ENCODE measurements at places on chromosomes 2 and 18.

DNA sequence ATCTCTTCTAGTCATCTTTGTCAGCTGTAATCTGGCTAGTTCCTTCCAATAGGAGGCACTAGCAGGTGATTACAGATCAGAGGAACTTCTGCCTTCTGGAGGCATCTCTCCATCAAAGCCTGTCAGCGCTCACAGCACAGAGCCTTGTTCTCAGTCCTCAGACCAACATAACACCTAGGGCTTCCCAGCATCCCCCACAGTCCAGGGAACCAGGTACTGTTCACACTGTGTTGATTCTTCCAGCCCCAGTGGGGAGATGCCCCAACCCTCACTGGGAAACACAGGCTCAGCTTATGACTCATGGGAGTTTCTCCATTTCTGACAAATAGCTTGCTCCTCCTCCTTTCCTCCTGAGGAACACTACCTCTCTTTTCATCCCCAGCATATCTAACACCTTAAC, 601.7 kb downstream of the CBLN2 start:
- no peak for DNase-seq

- DNase-seq = no peak
Observed at GRCh38 chr2:212409560-212409959, 129.0 kb downstream of the ERBB4 start.

GRCh38 chr18:49819823-49820671, 6.7 kb upstream of the ACAA2 start:
- DNase-seq = no peak

DNA sequence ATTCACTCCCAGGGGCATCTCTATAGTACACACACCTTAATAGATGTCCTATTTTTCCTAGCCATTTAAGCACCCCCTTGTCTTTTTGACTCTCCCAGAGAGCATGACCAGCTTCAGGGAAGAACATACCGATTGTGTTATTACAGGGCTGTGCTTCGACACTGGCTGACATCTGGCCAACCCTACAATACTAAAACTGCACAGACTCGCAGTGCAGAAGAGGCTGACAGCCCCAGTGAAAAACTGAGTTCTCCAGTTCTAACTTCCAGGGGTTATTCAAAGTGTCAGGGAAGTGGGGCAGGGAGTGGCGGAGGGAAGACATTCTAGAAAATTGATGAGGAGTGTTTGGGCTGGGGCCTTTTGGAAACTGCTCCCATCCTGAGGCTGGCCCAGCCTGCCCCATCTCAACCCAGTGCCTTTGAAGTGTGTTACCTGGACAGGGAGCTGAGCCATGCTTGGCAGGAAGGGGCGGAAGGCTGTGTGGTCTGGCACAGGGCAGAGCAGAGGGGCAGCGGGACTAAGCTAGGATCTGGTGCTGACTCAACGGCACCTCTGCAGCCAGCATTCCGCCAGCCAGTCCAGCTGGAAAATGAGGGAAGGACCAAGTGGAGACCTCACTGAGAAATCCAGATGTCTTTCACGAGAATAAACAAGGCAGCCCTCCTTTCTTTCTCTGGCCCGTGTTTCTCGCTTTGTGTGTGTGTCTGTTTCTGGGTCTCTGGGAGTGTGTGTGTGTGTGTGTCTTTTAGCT, 15.4 kb upstream of the IGFBP5 start:
- DNase-seq = no peak

DNA sequence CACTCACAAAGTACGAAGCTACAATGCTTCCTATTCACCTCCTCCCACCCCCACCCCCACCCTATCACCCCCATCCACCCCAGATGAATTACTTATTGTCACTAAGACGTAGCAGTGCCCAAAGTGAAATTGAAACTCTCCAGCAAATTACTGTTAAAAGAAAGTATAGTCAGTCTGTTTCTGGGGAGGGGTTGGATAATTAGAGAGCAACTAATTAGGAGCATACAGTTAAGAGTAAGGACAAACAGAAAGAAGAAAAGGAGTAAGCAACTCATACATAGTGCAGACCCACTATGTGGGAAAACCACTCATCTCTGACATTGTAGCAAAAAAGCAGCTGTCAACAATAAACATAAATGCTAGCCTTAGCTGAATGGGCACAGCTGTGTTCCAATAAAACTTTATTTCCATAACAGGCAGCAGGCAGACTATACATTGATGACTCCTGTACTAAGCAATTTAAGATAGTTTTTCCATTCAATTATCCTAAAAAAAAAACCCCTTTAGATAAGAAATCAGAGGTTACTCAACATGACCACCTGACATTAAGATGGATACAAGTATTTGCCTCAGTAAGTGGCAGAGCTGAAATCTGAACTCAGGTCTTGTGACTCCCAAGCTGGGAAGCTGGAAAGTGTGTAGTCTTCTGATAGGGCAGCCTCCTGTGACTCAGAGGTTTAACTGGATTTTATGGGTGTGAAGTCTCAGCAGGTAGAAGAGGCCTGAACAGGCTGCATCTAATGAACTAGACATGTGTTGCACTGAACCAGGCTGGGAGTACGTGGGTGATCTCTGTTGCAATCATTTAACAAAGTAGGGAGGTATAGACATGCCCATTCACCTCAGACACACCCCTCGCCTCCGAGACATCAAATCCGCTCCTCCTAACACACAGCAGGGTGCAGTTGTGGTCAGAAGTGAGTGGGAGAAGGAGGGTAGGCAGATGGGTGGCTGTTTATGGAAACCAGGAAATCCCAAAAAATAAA, 171.8 kb upstream of the KLF7 start:
- DNase-seq = no peak

DNA sequence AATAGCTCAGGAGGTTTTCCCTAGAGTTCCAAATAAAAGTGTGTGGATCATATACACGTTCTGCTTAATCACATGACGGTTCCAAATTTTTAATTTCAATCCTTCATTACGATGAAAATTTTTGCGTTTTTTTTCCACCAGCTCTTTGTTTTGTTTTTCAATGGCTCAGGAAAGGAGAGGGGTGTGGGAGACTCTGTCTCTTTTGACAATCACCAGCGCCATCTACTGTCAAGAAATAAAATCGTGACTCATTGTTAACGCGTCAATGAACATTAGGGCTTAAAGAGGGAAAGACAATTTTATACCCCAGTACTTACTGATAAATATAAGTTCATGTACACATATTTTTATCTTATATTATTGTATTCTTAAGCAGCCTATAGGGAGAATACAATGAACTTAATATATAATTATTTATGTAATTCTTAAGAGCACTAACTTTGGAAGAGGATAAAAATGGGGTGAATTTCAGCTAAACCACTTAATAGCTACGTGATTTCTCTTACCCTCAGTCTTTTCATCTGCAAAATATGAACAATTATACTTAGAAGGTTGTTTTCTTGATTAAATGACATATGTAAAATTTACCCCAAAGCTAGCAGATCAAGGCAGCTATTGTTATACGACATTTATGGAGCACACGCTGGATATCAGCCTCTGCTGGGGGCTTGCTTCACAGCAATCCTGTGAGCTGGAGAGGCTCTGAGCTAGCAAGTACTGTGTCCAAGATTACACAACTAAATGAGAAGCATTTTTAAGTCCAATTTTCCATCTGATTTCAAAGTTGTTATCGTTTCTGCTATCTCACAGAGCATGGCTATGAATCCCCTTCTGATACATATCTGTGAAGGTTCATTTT, 47.4 kb upstream of the RMDN2 start:
- DNase-seq = peak; percentile 39

GRCh38 chr2:160269365-160269764, 69.3 kb upstream of the ITGB6 start:
- DNase-seq = no peak

DNA sequence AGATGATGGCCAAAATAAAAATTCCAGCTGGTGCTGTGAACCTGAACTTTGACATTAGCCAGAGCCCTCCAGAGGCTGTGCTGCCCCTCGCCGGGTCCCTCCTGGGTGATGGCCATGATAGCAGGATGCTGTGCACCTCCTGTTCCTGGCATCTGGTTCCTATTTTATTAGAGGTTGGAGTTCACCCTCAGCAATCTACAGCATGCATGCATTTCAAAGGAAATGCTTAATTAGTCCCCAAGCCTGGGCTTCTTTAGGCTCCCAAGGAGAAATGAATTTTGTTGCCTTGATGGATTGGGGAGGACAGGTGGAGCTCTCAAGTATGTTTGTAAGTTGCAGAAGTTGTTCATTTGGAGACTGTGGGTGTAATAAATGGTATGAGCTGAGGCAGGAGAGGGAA, 166.9 kb downstream of the GLI2 start:
- DNase-seq = no peak

- no peak for DNase-seq
Observed at GRCh38 chr2:230541934-230542380, 126.0 kb downstream of the SP100 start.

GRCh38 chr2:227536445-227536844, 62.2 kb upstream of the SCYGR2 start:
- no peak for DNase-seq

DNA sequence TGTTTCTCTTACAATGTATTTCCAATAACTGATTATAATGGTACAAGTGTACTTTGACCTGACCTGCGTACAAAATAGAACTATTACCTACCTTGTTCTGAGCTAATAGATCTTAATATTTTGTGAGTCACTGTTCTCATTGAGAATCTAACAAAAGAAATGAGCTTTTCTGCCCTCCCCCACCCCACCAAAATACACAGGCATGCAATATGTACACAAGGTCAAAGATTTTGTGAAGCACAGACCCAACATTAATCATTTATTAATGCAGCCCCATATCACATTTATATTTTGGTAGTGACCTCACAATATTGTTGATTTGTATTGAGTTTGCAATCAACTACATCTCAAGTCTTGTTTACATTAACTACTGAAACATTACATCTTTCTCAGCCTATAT, 86.5 kb downstream of the CDH20 start:
- no peak for DNase-seq

GRCh38 chr2:128322715-128323554, 4.3 kb upstream of the HS6ST1 start:
- DNase-seq = no peak

DNA sequence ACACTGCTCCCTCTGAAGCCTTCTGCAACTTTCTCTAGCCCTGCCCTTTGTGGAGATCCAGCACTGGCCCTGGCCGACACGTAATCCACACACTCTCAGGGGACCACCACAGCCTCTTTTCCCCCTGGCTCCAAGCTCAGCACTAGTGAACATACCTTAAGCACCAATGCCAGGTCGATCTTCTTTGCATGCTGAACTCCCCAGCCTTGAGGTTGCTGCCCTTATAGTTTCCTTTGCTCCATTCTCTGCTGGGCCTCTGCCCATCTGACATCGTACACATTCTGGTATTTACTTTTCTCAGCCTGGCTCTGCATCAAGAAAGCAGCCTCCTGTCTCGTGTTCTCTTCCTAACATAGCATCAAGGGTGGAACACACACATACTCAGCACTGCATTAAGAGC, 361.5 kb downstream of the LPIN1 start:
- DNase-seq = no peak

DNA sequence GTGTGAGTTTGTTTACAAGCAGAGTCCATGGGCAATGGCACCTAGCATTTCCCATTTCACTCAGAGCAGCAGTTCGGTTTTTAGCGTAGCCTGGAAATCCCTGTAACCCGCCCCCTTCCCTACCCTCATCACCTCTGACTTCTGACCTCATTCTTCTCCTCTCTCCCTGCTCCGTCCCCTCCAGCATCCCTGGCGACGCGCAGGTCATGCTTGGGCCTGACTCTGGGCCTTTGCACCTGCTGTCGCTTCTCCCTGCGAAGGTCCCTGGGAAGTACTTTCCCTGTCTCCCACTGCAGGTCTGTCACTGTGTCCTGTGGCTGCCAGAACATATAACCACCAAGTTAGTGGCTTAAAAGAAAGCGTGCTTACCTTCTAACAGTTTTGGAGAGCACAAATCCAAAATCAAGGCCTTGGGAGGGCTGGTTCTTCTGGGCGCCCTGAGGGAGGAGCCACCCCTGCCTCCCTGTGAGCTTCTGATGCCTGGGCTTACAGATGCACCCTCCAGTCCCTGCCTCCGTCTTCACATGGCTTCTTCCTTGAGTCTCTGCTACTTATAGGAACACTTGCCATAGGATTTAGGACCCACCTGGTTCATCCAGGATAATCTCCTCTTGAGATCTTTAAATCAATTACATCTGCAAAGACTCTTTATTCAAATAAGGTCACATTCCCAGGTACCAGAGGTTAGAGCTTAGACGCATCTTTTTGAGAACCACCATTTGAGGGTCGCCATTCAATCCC, 8.1 kb upstream of the RAB17 start:
- no peak for DNase-seq

DNA sequence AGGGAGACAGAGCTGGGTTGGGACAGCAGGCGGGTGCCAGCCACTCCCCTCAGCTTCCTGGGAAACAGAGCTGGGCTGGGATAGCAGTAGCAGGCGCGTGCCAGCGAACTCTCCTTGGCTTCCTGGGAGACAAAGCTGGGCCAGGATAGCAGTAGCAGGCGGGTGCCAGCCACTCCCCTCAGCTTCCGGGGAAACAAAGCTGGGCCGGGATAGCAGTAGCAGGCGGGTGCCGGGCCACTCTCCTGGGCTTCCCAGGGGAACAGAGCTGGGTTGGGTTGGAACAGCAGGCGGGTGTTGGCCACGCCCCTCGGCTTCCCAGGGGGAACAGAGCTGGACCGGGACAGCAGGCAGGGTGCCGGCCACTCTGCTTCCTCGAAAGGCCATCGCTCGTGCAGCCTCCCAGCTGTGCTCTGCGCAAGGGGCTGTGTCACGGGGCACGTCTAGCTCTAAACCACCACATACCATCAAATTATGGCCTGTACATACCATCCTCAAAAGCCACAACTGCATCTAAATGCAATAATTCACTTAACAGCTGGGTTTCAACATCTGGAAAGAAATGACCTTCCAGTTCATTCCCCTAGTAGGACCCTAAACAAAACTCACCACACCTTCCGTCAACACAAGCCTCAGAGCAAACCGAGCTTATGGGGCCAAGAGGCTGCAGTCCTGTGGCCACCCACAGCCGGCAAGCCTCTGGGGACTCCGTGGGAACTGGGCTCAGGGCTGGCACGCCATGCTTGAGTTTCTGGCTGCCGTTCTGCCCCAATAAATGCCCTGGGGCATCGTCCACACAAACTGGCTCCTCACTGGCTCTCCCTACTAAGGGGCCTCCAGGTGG, 228.3 kb downstream of the TWIST2 start:
- DNase-seq = no peak

- no peak for DNase-seq
Observed at GRCh38 chr2:229257985-229258384, 13.1 kb downstream of the PID1 start.

GRCh38 chr18:54647176-54647575, 56.1 kb downstream of the DYNAP start:
- DNase-seq = no peak

- no peak for DNase-seq
Observed at GRCh38 chr18:31672628-31673135, 11.7 kb downstream of the B4GALT6 start.

GRCh38 chr2:237864444-237864931, 5.1 kb downstream of the RAMP1 start:
- DNase-seq = no peak

DNA sequence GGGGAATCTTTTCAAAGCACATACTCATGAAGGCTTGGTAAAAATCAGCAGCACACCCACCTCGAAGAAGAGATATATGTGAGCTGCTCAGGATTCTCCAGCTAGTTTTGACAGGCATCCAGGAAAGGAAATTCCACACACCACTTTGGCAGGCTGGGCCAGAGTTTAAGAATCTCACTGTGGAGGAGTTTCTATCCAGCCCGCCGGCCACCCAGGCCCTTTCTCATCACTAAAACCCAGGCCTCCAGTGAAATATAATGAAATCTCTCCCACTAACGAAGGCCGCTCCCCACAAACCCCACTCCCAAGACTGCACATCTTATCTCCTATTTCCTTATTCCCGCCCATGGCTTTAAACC, 202.0 kb downstream of the GLI2 start:
- no peak for DNase-seq

GRCh38 chr2:232884549-232885263, 14.6 kb downstream of the SNORC start:
- no peak for DNase-seq

Measured in naive B cell (primary cell).